ENCODE measurements at places on chromosomes 6 and 20. TPM values are rescaled to one million over a fixed set of nuclear protein-coding genes. Genes with fewer than 3 reads are reported as not detected.

GRCh38 chr6:2658788-2659187, 91.9 kb downstream of the MYLK4 start:
- no peak overlapping the region for H3K27ac ChIP-seq
- H3K4me1 ChIP-seq: no peaks in the 10 kb centered on the region
- H3K36me3 ChIP-seq: no peaks in the 10 kb centered on the region
- H3K27me3 ChIP-seq: no peaks in the 10 kb centered on the region
- peak; percentile 20 for DNase-seq

DNA sequence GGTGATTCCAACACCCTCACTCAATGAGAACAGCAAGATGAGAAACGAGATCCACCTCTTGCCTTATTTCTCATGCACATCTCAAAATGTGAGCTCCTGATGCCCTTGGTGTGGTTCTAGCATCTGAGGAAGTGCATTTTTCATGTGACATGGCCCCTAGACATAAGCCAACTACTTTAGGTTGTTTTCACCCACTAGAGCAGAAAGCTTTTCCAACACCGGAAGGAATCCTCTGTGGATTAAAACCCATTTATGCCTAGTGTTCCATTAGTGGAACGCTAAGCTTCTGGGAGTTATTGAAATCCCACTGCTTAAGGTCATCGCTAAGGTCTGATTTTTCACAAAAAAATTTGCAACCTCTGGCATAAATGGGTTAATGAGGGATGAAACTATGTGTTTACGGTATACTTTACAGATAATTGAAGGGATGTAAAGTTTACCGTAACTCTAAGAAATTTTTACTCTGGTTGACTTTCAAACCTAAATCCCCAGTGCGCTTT, 24.0 kb downstream of the CYP24A1 start:
- H3K27ac ChIP-seq: peak overlapping the region; percentile 56
- H3K4me1 ChIP-seq: no peaks in the 10 kb centered on the region
- H3K36me3 ChIP-seq: no peaks in the 10 kb centered on the region
- H3K27me3 ChIP-seq: no peaks in the 10 kb centered on the region
- no peak overlapping the region for H3K4me3 ChIP-seq

- H3K4me1 ChIP-seq: no peaks in the 10 kb centered on the region
- H3K36me3 ChIP-seq: no peaks in the 10 kb centered on the region
- H3K4me3 ChIP-seq: no peak overlapping the region
- H3K27me3 ChIP-seq: no peaks in the 10 kb centered on the region
- no peak overlapping the region for H3K27ac ChIP-seq
Observed at GRCh38 chr6:29183594-29183993, 12.9 kb downstream of the OR2J2 start.

DNA sequence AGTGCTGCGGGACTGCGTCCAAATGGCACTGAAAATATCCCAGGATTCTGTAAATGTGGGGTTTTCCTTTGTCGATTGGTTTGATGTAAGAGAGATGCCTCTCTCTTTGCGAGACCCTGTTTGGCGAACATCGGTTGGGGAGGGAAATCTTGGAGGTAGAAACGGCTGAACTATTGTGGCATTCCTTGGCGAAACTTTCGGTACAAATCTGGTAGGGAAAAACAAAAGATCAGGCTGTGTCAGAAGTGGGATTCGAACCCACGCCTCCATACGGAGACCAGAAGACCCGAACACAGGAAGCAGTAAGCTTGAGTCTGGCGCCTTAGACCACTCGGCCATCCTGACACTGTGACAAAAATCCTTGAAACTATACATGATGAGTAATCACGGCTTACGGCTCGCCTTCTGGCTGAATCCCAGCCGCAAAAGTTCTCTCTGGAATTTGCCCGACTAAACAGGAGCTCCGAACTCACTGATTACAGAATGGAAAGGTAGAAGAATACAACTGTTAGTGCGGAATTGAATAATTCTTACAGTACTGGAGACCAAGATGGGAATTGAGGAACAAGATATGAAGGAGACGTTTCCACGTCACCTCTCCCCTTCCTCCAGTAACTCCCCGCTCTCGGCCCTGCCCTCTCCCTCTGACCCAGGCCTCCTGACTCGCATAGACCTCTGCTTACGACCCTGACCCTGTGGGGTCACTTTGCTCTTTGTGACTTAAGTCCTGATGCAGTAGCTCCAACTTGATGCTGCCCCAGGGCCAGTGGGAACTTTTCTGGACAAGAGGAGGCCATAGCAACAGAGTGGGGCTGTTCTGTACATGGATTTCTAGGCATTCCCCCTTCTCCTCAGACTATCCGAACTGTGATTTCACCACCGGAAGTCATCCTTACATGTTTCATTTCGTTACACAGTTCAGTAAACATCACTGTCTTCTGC, 132.8 kb upstream of the ZNF184 start:
- peak; percentile 86 for DNase-seq
- H3K27me3 ChIP-seq: peaks cover 12% of the 10 kb centered on the region

GRCh38 chr20:62285722-62286121, 17.1 kb upstream of the ADRM1 start:
- no peak overlapping the region for H3K4me3 ChIP-seq
- H3K4me1 ChIP-seq: no peaks in the 10 kb centered on the region
- H3K27ac ChIP-seq: no peak overlapping the region
- H3K36me3 ChIP-seq: no peaks in the 10 kb centered on the region

DNA sequence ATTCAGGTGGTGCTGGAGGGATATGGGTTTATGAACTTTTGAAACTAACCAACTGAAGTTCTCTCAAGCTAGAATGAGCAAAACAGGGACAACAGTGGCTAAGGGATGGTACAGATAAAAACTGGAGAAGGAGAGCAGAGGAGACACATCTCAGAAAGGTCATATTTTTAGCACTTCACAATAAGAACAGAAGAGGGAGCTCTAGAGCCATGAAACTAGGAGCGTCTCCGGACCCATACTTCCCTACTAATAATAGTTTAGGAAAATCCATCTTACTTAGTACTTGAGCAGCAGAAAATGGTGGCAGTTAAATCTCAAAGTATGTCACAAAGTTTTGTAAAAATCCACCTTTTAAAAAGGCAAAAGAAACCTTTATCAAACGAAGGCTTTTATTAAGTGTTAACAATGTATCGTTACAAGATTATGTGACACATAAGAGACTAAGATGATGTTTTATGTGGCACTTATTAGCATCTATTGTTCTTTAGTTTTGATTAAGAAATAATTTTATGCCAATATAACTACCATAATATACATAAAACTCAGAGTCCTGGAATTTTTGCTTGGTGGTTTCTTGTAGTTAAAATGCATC, 278.6 kb downstream of the TBC1D32 start:
- DNase-seq: peak; percentile 71
- H3K36me3 ChIP-seq: no peaks in the 10 kb centered on the region
- H3K4me3 ChIP-seq: no peak overlapping the region
- H3K27ac ChIP-seq: no peak overlapping the region

- no peak overlapping the region for H3K4me3 ChIP-seq
- peaks cover 9% of the 10 kb centered on the region for H3K4me1 ChIP-seq
- no peaks in the 10 kb centered on the region for H3K27me3 ChIP-seq
Observed at GRCh38 chr6:136757150-136757549, 35.1 kb downstream of the MAP3K5 start.

HEBP2 gene
- 12.2 TPM for total RNA-seq

TMEM170B gene
- total RNA-seq: 5.1 TPM

SMIM13 gene
- total RNA-seq: 16.0 TPM

All from hepatocyte (in vitro differentiated cells).